ENCODE measurements at places on chromosomes 2 and 18.

DNA sequence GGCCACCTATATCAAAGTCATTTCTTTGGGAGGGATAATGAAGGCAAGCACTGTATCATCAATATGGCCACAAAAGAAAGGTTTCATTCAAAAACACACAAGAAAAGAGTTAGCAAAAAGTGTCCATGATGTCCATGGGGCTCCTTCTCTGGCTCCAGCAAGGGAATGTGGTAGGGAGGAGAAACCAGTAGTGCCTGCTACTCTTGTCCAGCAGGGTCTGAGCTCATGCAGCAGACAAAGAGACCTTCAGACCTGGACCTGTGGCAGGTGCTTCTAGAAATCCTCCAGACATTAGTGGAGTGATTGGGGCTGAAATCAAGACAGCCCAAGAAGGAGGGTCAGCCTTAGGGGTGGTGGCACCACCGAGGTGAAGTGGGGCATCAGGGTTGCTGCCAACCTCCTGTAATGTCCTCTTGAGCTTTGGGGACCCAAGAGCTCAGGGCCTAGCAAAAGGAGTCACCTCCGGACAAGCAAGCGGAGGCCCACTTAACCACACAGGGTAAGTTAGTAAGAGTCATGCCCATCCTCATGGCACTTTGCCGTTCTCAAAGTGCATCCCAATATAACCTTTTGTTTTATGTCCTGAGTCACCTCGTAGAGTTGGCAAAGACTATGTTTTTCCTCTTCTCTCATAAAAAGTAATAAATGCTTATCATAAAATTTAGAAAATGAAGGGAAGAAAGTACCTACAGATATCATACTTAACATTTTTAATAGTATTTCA lies 112.6 kb upstream of the YPEL5 start:
- DNase-seq = no peak

- no peak for DNase-seq
These were observed 53.6 kb downstream of the TMEM178A start for GRCh38 chr2:39719317-39719716.

DNA sequence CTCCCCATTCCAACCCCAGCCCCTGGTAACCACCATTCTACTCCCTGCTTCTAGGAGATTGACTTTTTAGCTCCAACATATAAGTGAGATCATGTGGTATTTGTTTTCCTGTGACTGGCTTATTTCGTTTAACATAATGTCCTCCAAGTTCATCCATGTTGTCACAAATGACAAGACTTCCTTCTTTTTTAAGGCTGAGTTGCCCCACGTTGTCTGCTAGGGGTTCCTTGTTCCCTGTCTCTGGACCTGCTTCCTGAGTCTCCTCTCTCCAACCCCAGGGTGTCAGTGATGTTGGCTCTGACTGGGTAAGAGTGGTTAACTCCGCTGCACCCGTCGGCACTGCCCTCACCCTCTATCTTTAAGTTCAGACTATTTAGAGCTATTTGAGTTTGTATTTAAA lies 175.2 kb downstream of the SH3RF3 start:
- no peak for DNase-seq

DNA sequence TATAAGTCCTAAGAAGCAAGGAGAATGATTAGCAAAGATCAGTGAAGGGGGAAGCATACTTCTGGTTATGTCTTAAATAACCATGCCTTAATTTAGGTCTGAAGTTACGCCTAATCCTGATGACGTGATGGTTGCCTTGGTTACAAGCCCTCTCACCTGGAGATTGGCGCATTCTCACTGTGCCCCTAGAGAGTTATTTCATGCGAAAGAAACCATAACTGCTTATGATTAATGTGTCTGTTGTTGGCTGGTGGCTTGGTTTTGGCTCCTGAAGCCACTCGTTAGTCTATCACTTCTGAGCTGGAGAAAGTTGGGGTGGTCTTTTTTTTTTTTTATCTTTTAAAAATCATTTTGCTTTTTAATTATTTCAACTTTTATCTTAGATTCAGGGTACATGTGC lies 47.0 kb downstream of the TNFRSF11A start:
- DNase-seq = no peak

DNA sequence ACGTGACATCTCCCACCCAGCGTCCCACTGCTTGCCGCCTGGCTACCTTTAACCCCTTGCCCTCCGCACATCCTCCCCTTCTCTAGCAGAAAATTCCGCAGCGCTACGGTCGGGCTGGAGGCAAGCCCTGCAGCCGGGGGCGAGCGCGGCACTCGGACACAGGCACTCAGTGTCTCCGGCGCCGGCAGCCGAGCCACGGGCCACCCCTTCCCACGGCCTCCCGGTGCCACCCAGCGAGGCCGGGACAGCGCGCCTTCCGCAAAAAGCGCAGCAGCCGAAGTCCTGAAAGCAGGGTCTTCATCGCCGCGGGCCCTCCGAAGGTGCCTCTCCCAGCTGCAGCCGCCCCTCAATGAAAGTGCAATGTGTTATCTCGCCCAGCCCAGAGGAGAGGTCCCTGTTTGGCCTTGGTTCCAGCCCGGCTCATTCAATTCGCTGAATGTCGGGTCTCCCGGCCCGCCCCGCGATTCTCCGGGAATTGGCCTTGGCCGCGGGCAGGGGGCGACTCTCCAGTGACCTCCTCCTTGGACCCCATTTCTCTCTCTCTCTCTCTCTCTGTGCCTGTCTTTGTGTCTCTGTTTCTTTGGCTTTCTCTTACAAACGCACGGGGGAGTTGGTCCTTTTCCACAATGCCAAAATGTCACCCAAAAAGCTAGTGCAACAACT lies 1.1 kb downstream of the DLGAP1 start:
- no peak for DNase-seq

- DNase-seq = no peak
These were observed 5.5 kb downstream of the ATP6V1B1 start for GRCh38 chr2:70941186-70941585.

DNA sequence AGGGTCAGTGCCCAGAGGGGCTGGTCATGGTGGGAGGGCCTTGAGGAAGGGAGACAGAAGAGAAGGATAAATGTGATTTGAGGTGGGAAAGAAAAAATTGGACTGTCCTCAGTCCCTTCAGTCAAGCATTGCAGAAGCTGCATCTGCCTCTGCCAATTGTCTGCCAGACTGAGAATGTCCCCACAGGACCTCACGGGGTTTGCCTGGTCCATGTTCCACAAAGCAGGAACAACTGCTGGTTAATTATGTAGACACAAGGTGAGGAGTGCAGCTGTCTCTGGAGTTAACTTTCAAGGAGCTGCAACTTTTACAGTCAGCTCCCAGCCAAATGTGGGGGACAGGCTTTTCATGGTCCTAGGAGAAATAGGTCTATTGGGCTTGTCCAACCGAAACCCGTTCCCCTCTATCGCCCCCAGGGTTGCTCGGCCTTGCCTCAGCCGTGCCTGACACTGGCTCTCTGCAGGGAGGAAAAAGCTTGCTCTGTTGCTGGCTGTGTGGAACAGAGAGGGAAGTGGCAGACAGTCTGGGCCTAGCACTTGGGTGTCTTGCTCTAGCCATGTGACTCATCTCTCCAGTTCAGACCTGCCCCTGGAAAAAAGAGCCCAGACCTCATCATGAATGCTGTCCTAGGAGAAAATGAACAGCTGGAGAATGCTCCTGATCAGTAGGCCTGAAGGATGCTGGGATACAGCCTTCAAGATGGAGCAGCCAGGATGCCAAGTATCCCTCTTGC lies 31.1 kb upstream of the PAX8 start:
- no peak for DNase-seq

DNA sequence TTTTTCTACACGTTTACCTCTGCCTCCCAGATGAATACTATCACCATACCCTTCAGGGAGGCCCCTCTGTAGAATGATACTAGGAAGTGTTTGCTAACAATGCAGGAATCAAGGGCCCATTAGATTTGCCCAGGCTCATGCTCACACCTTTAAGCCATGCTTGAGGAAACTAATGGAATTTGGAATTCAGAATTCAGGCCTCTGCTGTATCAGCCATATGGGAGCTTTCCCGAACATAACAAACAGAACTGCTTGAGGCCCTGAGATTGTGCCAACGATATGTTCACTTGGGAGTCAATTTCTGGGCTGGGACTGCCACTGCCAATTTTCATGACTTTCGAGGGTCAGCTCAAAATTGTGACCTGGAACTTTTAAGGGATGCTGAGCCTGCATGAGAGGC lies 282.5 kb downstream of the CLIP4 start:
- DNase-seq = no peak
